Stimulated activated CD4-positive, alpha-beta T cell treated with anti-CD3 and anti-CD28 coated beads, Interleukin-4, amount 100 ng/mL, for 48 hours (primary cell): ENCODE measurements at places on chromosomes 12 and 14.

- DNase-seq = no peak
Measured at GRCh38 chr14:38079886-38080285, 127.8 kb upstream of the SSTR1 start.

DNA sequence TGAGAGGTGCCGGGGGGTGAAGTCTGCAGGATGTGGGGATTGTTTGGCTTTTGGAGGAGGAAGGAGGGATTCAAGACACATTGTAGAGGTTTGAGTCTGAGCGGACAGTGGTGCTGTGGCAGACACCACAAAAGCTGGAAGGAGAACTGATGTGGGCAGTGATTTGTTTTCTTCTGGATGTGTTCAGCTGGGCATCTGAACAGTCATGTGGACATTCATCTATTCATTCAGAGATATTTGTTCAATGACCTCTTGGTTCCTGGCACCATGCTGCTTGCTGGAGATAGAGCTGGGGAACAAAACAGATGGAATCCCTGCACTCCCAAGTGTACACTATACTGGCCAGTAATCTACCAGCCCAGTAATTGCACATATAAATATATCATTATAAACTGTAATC is 64.0 kb downstream of the PTPN11 start:
- DNase-seq = no peak

- DNase-seq = no peak
Measured at GRCh38 chr12:57456737-57457490, 1.8 kb downstream of the INHBE start.

DNA sequence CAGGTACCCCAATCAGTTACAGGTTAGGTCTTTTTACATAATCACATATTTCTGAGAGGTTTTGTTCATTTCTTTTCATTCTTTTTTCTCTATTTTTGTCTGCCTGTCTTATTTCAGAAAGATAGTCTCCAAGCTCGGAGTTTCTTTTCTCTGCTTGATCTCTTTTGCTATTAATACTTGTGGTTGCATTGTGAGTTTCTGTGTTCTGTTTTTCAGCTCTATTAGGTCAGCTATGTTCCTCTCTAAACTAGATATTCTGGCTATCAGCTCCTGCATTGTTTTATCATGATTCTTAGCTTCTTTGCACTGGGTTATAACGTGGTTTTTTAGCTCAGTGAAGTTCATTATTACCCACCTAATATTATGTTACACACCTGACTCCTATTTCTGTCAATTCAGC is 914.1 kb downstream of the TRHDE start:
- no peak for DNase-seq

DNA sequence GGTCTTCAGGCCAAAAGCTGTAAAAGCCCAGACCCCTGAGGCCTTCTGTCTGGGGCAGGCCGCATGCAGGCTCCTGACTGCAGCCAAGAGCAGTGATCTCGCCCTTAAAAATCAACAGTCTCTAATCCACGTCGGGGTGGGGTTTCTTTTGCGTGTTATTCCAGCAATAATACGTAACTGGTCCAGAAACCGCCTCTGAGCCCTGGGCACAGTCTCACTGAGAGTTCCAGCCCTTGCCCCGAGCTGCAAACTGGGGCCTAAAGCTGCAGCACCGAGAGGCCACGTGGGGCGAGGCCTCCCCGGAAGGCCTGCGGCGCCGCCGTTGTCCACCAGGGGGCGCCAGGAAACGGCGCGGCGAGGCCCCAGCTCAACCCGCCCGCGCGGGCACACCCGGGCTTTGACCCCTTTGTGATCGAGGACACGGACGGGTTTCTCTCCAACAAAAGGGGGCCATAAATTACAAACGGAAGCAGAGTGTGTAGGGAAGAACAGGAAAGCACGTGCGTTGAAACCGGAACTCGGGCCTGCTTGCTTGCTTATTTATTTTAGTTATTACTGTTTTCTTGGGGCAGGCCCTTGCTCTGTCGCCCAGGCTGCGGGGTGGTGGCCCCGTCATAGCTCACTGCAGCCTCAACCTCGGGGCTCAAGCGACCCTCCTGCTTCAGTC is 87.2 kb downstream of the NINJ2 start:
- peak; percentile 87 for DNase-seq

- no peak for DNase-seq
Measured at GRCh38 chr12:92603741-92604432, 98.9 kb upstream of the PLEKHG7 start.

DNA sequence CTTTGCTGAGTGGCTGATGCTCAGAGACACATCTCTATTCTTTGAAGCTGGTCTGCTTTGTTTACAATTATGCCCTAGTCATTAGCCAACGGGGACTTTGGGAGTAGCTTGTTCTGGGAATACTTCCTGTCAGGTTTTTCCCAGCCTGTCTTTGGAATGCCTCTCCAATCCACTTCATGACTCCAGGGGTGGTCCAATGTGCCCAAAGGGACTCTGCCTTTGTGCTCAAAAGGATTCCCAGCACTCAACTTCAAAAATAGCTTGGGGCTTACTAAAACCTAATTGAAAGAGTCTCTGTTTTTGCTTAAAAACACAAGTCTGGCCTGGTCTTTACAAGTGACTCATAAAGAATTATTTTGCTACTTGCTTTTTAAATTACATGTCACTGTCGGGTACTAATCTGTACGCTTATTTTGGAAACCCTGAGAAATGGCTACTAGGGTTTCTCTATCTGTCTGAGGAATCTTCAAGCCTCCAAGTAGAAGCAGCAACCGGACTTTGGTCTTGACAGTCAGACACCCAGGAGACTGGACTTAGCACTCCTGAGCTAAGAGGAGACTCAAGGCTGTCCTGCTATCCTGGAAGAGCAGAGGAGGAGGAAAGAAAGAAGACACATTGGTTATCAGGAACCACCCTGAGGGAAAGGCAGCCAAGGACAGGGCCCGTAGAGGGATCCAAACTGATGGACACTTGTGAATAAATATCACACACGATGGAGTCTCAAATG is 20.7 kb downstream of the PHLDA1 start:
- no peak for DNase-seq

DNA sequence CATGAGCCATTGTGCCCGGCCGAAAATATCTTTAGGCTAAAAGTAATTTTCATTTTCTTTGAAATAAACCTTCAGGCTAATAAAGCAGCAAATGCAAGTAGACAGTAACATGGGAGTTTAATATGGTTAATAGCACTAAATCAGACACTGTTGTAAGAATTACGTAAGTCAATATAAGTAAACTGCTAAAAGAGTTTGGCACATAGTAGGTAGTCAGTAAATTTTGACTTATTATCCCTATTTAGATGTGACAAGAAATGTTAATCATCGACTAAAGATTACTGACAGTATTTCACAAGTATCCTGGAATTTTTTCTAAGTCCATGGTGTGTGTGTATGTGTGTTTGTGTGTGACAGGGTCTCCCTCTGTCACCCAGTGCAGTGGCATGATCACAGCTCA is 3.9 kb downstream of the PPP4R3A start:
- no peak for DNase-seq

DNA sequence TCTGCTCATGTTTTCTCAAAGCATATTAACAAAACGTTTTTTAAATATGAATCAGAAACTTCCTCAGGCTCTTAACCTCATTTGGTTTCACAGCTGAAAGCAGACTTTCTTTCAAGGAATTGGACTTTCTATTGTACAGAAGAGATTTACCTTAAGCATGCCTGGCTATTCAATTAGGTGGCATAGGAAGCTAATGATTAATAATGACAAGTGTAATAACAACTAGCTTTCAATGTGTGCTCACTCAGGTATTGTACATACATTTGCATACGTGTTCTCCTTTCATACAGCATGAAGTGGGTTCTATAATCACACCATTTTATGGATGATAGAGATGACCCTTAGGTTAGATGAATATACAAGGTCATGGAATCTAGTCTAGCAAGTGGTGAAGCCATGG is 115.7 kb downstream of the ANO6 start:
- DNase-seq = no peak

- no peak for DNase-seq
Measured at GRCh38 chr12:3935078-3935477, 61.9 kb upstream of the PARP11 start.

DNA sequence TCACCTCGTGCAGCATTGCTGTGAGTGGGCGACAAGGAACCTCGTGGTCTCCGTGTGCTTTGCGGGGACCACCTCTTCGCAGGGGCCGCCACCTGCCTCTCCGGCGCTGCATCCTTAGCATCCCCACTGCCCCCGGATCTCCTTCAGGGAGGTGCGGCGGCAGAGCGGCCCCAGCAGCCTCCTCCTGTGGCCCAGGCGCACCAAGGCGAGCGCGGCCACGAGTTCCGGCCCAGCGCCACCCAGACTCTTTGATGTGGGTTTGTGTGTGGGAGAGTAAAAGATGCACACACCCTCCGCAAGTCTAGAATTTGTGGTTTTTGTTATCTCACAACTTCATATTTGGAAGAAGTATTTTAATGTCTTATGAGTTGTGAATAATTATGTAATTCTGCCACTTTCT is 118.8 kb upstream of the DIO3 start:
- peak; percentile 32 for DNase-seq

DNA sequence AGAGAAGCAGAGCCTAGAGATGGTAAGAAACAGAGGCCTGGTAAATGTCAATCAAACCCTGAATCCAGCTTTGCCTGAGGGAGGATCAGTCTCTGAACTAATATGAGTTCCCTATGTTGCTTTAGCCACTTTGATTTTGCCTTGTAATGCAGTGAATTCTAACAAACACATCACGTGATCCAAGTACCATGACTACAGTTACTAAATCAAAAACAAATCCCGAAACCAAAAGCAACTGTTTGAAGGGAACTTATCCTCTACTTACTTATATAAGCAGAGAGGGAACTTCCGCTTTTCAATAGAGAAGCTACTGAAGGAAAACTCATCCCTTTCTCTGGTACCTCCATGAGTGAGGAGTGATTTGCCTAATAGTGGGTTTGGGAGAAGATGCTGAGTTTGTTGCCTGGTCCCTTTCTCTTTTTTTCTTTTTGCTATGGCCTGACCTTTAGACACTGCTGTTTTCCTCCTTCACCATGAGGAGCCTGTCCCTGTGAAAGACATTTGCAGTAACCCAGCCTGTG is 7.7 kb upstream of the PPTC7 start:
- DNase-seq = no peak

- no peak for DNase-seq
Measured at GRCh38 chr14:103739793-103740501, 24.3 kb downstream of the ZFYVE21 start.

DNA sequence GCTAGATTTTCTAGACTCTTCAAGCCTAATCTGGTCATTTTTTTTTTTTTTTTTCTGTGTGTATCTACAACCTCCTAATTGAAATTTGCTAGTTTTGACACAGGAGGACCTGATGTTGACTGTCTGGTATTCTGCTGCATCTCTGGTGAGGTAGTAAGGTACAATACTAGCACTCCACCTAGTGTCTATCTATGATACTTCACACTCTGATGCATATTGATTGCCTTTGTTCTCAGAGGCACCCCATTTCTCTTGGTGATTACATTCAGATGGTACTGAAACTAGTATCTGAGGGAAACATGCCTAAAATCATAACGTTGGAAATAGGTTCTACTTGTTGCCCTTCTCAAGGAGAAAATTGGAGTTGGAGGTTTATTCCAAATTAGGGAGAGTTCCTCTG is 930.5 kb upstream of the NOVA1 start:
- DNase-seq = no peak

DNA sequence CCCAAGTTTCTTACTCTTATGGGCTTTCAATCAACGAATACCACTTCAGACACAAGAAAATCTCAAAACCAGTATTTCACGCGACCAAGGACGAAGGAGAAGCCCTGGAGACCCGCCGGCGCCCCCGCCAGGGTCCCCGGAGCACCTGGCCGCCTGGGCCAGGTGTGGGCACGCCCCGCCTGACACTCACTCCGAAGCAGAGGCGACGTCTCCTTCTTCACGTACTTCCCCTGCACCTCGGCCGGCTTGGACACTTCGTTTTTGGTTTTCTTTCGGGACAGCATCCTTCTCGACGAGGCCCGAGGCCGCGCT is 466 bp downstream of the SAV1 start:
- no peak for DNase-seq

- no peak for DNase-seq
Measured at GRCh38 chr14:70731447-70732239, 77.7 kb downstream of the MAP3K9 start.

DNA sequence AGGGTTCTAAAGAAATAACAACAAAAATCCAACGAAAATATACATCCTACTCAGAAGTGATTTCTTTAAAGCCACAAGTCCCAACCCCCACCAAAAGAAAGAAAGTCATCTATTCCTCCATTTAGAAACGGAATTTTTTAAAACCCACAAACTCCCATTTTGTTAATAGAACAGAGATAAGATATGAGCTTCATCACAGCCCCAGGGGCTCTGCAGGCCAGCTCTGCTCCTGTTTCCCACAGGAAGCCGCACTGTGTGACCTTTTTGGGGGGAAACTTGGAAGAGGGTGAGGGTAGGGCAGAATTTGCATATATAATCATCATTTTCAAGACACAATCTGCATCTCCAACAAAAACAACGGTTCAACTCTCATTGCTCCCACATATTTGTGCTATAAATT is 2.8 kb downstream of the FBXL14 start:
- DNase-seq = no peak
